ENCODE measurements at places on chromosomes 1 and 21.

DNA sequence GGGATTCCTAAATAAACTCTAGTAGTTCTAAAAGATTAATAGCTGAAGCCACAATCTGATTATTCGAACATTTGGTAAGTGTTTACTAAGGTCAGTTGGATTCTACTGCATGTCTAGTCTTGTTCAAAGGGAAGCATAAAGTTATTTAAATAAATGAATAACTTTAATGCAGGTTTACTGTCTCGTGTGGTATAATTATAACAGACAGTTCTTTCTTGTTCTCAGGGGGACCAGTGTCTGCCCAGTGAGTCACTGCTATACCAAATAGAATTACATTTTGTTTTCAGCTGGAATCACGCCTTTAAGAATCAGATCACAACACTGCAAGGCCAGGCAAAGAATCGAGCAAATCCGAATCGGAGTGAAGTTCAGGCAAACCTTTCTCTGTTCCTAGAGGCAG, 45.1 kb downstream of the SMG7 start:
- no peak for DNase-seq

DNA sequence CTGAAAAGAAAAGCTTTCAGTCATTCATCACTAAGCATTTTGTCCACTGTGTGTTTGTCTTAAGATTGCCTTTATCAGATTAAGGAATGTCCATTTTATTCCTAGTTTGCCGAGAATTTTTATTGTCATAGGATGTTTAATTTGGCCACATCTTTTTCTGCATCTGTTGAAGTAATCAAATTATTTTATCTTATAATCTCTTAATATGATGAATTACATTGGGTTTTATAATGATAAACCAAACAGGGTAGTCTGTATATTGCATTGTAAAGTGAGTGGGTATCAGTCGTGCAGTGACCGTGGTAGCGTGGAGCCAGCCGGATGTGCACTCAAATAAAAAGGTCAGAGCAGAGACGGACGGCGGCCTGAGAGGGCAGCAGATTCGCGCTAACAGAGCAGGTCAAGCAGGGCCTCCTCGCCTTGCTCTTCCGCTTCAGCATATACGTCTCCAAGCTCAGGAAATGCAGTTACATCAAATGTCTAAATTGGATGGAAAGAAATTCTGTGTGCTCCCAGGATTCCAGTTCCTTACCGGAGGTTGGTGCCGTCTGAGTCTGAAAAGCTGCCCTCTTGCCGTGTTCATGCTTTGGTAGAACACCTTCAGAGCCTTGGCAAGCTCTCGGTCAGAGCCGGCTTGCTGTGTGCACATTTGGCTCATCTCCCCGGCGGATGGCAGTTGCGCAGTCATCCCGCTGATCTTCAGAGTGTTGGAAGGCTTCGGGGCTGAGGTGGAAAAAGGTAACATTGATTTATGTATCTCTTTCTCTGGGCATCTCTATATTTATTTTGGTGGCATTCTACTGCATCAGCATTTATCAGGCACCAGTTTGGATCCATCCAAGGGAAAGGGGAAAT, 51.5 kb downstream of the SCCPDH start:
- DNase-seq, result no peak

GRCh38 chr1:1360506-1361169, 2.3 kb upstream of the MXRA8 start:
- DNase-seq, result no peak

GRCh38 chr1:246069581-246069980, 437.5 kb downstream of the SMYD3 start:
- no peak for DNase-seq

- DNase-seq, result no peak
Observed at GRCh38 chr21:37618081-37618480, 251.5 kb downstream of the DYRK1A start.

DNA sequence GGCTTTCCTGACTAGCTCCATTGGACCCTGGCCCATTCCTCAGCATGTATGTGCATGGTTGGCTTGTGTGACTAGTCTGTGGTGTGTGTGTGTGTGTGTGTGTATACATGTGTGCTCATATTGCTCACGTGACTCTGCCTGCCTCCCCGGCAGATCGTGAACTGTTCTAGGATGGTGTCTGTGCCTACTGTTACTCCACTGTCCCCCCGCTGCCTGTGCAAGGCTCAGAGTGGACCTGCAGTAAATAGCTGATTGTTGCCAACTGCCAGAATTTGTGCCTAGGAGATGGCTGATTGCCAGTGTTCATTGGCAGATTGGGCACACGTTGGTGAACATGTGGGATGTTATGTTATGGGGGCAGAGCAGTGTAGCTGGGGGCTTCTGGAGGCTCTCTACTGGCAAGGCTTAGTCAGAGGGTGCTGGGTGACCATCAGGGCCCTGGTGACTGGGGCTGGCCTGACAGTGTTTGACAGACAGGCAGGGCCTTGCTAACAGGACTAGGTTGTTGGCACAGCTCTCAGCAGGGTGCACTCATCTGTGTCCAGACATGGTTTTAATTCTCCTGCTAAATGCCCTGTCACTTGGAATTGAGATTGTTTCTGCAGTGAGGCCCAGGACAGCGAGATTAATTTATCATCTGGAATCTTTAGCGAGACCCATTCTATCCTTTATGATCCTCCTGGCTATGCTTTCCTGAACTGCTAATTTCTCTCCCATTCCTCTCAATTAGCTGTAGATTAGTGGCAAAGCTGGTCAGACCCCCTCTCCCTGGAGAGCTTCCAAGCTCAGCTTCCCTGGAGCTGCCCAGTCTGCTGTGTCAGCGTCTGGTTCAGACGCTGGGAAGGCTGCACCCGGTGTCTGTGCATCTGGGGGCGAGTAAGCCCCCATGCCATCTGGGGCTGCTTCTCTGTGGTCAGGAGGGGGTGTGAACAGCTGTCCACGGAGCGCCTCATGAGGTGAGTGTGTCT, 20.8 kb downstream of the SLC6A17 start:
- DNase-seq, result no peak

DNA sequence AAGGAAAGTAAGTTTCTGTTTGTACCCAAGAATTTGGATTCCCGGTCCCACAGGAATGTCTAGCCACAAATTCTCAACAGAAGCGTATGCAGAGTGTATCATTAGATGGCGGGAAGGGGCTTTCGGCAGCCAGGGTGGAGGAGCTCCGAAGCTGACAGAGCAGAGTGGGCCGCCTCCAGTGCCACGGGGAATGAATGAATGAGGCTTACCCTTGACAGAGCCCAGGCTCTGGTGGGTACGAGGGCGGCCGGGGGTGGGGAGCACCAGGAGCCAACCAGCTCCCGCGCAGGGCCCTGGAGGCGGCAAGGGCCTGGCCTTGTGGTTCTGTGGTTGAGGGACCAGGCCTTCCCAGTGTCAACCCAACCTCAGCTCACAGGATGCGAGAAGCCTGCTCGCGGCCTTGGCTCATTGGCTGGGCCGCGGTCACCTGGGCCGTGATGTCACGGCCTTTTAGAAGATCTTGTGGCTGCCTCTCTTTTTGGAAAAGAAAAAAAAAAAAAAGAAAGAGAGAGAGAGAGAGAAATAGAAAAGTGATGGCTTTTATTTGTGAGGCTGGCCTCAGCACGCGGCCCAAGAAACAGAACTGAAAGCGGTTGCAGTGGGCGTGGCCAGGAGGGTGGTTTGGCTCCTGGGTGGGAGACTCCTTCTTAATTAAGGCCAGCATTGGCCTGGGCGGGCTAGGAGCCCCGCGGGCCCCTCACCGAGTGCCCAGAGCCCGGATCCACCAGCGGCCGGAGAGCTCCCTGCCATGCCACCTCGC, 34.9 kb upstream of the RUNX3 start:
- peak; percentile 89 for DNase-seq

GRCh38 chr1:14937288-14937949, 216.1 kb upstream of the TMEM51 start:
- DNase-seq, result no peak

GRCh38 chr1:26291939-26292338, 12.1 kb downstream of the SH3BGRL3 start:
- no peak for DNase-seq

- DNase-seq, result no peak
Observed at GRCh38 chr1:208202333-208202995, 41.7 kb downstream of the PLXNA2 start.

DNA sequence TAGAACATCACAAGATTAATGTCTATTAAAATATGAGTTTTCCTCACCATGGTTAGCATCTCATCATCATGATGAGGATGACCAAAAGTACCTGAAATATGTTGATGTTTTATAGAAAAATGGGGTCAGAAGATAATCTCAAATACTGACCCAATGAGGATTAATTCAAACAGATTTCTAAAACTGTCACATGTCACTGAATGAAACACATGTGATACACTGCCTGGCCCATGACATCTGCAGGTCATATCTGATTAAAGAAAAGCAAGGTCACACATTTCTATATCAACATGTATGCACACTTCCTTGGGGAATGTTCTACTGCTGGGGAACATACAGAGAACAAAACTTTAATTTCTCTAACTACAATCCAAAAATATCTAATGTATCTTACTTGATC, 470.6 kb upstream of the ADGRL2 start:
- DNase-seq, result no peak

- DNase-seq, result no peak
Observed at GRCh38 chr21:38039841-38040240, 123.6 kb upstream of the KCNJ6 start.

GRCh38 chr1:233439721-233440120, 112.2 kb downstream of the MAP3K21 start:
- DNase-seq, result no peak

DNA sequence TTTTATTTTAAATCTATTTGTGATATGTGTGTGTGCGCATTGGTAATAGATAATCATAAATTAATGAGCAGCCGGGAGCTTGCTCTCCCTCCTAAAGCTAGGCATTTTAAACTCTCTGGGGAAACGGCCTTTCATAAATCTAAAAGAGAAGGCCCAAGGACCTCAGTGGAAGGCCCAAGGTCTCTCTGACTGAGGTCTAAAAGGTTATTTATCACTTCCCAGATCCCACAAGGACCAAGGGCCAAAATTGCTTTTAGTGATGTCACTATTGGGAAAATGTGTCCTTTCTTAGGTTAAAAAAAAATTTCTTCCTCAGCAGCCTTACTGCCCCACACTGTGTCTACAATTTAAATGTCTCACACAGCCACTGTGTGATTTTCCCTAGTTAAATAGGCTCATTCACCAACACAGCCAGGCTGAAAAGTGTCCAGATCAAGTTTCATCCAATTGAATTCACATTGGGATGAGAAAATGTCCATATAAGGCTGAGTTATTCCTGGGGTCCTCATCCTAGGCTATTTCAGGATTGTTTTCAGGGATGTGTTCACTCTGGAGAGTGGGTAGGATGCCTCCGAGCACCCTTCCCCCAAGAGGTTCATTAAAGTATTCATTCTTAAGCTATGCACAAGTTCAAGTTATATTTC, 46.1 kb downstream of the SLC44A3 start:
- no peak for DNase-seq

DNA sequence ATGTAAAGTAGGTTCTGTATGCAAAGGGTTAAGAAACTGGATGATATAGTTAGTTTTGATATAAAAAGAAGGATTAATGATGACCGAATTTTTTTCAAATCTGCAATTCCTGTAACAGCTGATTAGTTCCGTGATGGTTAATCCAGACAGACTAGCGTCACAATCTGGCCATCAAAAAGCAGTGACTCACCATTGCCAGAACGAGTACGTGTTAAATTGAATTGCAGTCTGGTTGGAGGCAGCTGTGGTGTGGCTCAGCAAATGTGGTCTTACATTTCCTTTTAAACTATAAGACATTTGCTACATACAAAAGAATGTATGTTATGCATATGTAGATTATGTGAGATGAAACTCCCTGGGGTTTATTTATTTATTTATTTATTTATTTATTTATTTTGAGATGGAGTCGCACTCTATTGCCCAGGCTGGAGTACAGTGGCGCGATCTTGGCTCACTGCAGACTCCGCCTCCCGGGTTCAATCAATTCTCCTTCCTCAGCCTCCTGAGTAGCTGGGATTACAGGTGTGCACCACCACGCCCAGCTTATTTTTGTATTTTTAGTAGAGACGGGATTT, 139.8 kb downstream of the RYR2 start:
- no peak for DNase-seq

DNA sequence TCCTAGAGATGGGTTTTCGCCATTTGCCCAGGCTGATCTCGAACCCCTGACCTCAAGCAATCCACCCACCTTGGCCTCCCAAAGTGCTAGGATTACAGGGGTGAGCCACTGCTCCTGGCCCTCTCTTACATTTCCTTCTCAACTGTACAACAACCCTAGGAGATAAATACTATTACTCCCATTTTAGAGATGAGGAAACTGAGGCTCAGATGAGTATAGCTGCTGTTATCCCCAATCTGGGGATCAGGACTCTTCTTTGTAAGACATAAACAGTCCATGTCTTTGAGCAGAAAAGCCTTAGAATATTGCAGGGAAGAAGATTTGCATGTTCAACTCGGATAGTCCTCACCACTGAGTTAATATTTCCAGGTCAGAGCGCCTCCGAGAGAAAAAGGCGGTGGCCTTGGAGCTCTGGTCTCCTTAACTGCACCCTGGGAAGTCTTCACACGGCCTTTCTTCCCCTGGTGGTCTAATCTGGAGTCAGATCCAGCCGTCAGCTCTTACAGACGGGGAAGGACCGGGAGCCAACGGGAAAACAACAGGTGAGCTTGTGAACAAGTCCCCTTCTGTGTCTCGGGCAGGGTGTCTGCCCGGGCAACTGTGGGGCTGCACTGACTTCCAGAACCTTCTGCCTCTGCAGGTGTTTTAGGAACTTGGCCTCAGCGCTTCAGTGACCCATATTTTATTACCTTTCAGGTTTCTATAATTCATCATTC, 5.9 kb upstream of the OLIG1 start:
- no peak for DNase-seq
